ENCODE measurements at places on chromosomes 4 and X.

DNA sequence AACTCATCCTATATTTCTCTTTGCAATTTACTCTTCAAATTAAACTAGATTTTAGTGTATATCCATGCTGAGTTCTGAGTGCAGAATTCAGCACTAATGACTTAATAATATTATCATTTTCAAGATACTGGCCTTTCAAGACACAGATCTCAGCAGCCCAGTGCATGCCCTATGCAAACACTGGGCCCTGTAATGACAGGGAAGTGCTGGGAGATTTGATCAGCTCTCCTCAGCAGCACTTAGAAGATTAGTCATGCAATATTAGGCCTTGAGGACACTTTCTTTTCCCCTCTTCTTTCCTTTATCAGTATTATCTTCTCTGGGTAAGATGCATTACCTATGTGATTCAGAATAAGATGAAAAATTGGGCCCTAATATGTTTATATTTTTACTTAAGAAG, 207.1 kb downstream of the PPP3CA start:
- no peak for DNase-seq

- DNase-seq: no peak
These were observed 44.6 kb downstream of the DACH2 start for GRCh38 chrX:86192827-86193226.

GRCh38 chr4:146368209-146368608, 153.5 kb downstream of the SLC10A7 start:
- DNase-seq: no peak

- DNase-seq: no peak
These were observed 34.0 kb downstream of the CENPU start for GRCh38 chr4:184699941-184700340.

DNA sequence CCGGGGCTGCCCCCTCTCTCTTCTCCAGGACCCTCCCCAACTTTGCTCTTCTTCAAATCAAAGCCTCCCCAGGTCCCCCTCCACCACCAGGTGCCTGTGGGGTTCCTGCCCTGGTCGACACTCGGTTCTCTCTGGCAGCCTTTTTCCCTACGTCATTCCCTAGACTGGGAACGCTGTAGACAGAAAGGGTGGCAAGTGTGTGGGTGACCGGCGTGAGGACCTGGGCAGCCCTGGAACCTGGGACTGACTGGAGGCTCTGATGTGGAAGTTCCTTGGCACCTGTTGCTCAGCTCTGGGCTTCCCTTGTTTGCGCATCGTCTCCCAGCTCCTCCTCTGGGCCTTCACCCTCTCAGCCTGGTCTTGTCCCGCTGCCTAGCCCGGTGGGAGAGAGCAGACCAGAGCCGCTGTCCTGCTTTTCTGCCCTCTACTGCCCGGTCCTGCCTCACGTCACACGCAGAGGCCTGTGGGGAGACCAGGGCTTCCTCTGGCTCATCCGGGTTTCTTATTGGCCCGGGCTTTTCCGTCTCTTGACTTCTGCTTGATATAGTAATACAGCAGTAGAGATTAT, 1.3 kb downstream of the TACC3 start:
- no peak for DNase-seq

GRCh38 chr4:187467224-187467623, 528.3 kb upstream of the ZFP42 start:
- DNase-seq: no peak

- no peak for DNase-seq
These were observed 138.3 kb downstream of the PDE5A start for GRCh38 chr4:119490335-119490734.

GRCh38 chrX:96843566-96843965, 40.1 kb upstream of the RPA4 start:
- no peak for DNase-seq

DNA sequence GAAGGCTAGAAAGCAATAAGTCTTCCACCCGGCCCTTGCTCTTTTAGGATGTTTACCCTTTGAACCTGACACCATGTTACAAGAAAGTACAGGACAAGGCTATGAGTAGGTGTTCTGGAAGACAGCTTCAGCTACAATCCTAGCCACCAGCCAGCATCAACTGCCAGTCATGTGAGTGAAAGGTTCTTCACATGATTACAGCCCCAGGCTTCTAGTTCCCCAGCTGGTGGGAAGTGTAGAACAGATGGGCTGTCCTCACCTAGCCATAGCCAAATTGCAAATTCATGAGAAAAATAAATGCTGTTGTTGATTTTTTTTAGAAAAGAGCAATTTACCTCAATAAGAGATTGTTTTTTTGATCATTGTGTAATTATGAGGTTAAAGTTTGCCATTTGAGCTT, 60.8 kb downstream of the GRXCR1 start:
- DNase-seq: no peak

GRCh38 chrX:126165721-126166461, at the start of gene DCAF12L2:
Gene DCAF12L2, minus strand, starts transcription at chrX:126166289. Its CDS starts 365 bp downstream, at chrX:126165924.
- no peak for DNase-seq

GRCh38 chr4:168917138-168917779, 92.8 kb downstream of the CBR4 start:
- peak; percentile 22 for DNase-seq

- no peak for DNase-seq
These were observed 9.4 kb downstream of the TMEM271 start for GRCh38 chr4:566508-567295.

- no peak for DNase-seq
These were observed 23.0 kb downstream of the SNX25 start for GRCh38 chr4:185232370-185232769.

GRCh38 chrX:97685753-97686152, 802.0 kb downstream of the RPA4 start:
- peak; percentile 13 for DNase-seq

DNA sequence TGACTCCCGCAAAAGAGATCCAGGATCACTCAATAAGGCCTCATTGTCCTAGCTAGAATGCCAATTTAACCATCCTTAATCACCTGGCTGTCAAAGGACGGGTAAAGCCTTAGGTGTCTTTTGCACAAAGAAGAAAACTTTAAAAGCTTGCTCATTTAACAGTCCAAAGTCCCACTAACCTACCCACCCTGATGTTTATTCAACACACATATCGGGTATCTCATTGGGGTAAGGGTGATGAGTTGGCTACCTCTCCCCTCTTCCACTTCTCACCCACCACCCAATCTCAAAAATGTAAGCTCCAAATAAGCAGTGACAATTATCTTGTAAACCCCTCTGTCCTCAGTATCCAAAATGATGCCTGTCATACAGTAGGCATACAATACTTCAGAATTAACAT, 988 bp upstream of the SRD5A3 start:
- no peak for DNase-seq

- no peak for DNase-seq
These were observed 241.1 kb downstream of the AFAP1 start for GRCh38 chr4:7698584-7698983.

- no peak for DNase-seq
These were observed 37.9 kb upstream of the DHX15 start for GRCh38 chr4:24622146-24622834.

DNA sequence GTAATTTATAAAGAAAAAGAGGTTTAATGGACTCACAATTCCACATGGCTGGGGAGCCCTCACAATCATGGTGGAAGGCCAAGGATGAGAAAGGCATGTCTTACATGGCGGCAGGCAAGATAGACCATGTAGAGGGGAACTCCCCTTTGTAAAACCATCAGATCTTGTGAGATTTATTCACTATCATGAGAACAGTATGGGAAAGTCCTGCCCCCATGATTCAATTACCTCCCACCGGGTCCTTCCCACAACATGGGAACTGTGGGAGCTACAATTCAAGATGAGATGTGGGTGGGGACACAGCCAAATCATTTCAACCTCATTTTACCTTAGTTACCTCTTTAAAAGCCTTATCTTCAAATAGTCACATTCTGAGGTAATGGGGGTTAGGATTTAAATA, 30.9 kb upstream of the ELOVL6 start:
- DNase-seq: no peak

GRCh38 chrX:40084471-40085101, 13.2 kb downstream of the BCOR start:
- no peak for DNase-seq

- DNase-seq: no peak
These were observed 28.0 kb downstream of the NAT8L start for GRCh38 chr4:2087170-2087569.

DNA sequence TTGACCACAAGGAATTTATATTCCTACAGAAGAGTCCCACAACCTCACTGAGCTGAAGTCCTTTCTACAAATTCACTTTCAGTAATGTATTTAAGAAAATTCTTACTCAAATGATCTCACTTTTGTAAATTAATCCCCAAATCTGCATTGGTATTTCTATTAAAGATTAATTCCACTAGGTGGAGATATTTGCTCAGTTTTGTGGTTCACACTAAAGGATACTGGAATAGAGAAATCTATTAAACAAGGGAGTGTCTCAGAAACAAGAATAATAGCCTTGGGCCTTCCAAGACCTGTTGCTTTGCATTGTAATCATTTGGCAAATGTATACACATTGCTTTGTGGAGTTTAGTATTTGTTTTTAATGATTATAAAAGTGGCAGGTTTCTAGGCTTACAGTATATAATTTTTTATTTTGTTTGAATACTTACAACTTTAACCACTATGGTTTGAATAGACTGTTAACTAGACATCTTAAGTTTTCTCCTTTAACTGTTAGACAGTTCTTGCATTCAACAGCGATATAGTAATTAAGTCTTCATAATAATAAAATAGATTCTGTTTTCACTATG, 25.9 kb downstream of the CFAP299 start:
- DNase-seq: peak; percentile 8

- no peak for DNase-seq
These were observed 166.0 kb upstream of the HAND2 start for GRCh38 chr4:173696011-173696410.

GRCh38 chr4:107388736-107389274, 331.2 kb downstream of the PAPSS1 start:
- DNase-seq: no peak

- DNase-seq: no peak
These were observed 159.3 kb upstream of the ETNPPL start for GRCh38 chr4:108922191-108922590.

GRCh38 chrX:79369871-79370270, 2.7 kb upstream of the ITM2A start:
- no peak for DNase-seq

DNA sequence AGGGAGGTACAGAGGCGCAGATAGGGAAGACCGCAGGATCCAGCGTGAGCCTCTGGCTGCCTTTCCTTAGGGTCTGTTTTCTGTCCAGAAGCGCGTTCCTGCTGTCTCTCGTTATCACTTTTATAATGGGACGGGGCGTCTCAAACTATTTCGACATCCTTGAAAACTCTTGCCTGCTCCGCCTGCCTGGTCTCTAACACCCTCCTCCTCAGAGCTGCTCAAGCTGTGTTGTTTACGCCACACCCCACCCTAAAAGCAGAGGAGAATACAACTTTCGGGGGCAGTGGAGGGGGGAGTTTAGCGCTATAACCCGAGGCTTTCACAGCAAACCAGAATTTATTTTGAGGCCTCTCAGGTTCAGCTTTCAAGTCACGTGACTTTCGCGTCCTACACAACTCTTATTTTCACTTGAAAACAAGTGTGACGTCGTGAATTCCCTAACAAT, 646 bp upstream of the FAM3A start:
- DNase-seq: no peak

DNA sequence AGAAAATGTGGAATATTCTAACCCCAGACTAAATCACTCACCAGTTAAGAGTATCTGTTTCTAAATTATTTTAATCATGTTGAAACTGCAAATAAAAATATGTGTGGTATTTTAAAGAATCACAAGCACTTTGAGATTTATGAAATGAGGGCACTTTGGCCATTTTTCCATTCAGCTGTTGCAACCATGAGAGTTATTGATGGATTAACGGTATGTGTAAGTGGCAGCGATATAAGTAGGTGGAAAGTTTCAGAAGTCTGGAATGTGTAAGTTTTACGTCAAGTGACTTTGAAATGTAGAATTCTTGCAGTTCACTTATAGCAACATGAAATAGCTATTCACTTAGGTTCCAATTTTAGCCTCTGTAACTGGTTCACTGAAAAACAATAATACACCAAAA, 905.1 kb upstream of the SLIT2 start:
- DNase-seq: no peak

Measured in HCT116 (cell line).